ENCODE measurements at places on chromosomes 3 and 15. TPM values are rescaled to one million over a fixed set of nuclear protein-coding genes. Genes with fewer than 3 reads are reported as not detected.

Gene EAF2
- total RNA-seq, result 12.8 TPM

DNA sequence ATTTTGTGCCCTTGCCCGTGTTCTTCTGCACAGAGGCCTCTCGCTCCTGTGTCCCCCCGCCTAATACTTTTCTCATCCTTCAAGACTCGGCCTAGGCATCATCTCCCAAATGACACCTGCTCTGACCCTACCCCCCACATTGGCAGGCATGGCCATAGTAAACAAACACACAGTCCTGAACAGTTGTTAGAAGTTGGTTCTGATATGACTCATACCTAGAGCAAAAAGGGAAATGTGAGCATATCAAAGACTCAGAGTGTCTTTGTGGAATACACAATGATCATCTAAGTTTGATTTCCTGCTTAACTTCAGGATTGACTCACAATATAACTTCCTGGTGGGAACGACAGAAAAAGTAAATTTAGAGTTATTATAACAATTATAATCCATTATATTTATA is 120.5 kb downstream of the POLR2M start:
- H3K27ac ChIP-seq, result no peak overlapping the region

GRCh38 chr15:78685159-78685921 is 44.3 kb upstream of the CHRNB4 start:
- no peak for DNase-seq
- no peaks in the 10 kb centered on the region for H3K27me3 ChIP-seq
- no peaks in the 10 kb centered on the region for H3K4me1 ChIP-seq
- H3K4me3 ChIP-seq, result no peak overlapping the region

- H3K4me3 ChIP-seq, result peak overlapping the region; percentile 12
- peak overlapping the region; percentile 85 for H3K27ac ChIP-seq
- no peak for DNase-seq
- peaks cover 26% of the 10 kb centered on the region for H3K36me3 ChIP-seq
- no peaks in the 10 kb centered on the region for H3K27me3 ChIP-seq
Observed at GRCh38 chr3:31227131-31227562, 305.6 kb upstream of the STT3B start.

DNA sequence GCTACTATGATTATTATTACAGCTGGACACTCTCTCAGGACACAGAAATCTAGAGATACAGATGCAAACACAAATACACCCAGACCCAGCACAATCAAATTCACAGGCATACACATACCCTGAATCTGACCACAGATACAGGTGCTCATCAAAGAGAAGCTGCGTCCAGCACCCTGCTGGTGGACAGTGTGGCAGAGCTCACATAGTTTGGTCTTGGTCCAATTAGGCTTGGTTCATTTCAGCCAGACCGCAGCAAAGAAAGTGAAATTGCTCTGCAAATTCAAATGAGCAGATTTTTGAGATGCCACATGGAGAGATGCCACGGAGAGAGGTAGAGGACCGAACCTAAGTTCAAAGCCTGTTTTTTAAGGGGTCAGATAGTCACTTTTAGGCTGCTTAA is 55.6 kb downstream of the ANAPC13 start:
- no peak overlapping the region for H3K4me3 ChIP-seq
- H3K27ac ChIP-seq, result no peak overlapping the region
- DNase-seq, result peak; percentile 7
- peaks cover 18% of the 10 kb centered on the region for H3K27me3 ChIP-seq

Gene SPESP1
- total RNA-seq, result not detected

DNA sequence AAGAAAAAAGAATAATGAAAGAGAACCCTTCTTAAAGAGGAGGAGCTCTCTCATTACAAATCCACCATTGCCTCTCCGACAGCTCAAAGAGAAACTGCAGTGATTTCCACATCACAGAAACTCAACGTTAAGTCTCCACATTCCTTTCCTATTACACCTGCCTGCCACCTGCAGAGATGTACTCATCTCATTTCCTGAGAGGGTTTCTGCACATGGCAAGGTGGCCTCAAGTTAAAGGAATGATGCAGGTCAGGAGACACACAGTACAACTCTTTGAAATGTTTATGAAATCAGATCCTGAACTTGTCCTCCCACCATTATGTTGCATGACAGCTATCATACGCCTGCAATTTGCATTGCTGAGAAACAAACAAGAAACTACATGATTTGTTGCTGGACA is 458.4 kb upstream of the ADAMTS9 start:
- no peak for DNase-seq
- no peaks in the 10 kb centered on the region for H3K27me3 ChIP-seq
- H3K4me3 ChIP-seq, result no peak overlapping the region
- no peaks in the 10 kb centered on the region for H3K4me1 ChIP-seq
- H3K36me3 ChIP-seq, result no peaks in the 10 kb centered on the region
- H3K27ac ChIP-seq, result no peak overlapping the region

DNA sequence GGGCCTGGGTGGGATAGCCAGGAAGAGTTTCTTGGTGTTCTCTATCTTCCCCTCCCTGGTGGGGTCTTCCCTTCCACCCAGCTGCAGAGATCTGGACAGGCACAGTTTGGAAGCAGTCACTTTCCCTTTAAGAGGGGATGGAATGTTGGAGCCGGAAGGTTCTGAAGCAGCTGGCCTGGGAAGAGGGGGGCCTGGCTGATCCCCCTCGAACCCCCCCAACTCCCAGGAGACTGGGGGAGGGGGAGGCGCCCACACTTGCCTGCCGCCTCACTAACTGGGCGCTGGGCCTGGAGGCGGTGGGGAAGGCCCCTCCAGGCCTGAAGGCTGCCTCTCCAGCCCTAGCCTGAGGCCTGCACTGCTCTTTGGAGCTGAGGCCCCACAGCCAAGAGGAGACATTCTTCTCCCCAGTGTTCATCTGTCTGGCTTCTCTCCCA is 1.4 kb downstream of the DVL3 start:
- H3K27me3 ChIP-seq, result no peaks in the 10 kb centered on the region
- peaks cover 26% of the 10 kb centered on the region for H3K4me1 ChIP-seq
- peaks cover 5% of the 10 kb centered on the region for H3K36me3 ChIP-seq

DNA sequence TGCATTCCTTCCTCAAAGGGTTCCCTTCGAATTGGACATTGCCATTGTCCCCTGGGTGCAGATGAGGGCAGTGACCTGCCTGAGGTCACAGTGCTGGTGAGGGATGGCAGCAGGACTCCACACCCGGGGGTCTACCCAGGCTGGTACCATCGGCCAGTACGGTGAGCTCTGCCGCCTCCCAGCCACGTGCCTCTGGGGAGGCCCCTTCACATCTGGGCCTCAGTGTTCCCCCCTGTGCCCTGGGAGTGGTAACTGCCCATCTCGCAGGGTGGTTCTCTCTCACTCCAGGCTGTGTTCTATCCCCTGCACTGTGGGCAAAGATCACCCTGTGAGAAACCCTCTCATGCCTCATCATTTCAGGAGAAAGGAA is 99.4 kb upstream of the IQSEC1 start:
- no peak overlapping the region for H3K27ac ChIP-seq
- peaks cover 4% of the 10 kb centered on the region for H3K27me3 ChIP-seq
- H3K36me3 ChIP-seq, result no peaks in the 10 kb centered on the region
- no peak overlapping the region for H3K4me3 ChIP-seq

Gene STRA6
- total RNA-seq, result not detected

Gene HRG
- total RNA-seq, result not detected

Gene SPATA12
- not detected for total RNA-seq
